ENCODE measurements at places on chromosomes 12 and 14.

DNA sequence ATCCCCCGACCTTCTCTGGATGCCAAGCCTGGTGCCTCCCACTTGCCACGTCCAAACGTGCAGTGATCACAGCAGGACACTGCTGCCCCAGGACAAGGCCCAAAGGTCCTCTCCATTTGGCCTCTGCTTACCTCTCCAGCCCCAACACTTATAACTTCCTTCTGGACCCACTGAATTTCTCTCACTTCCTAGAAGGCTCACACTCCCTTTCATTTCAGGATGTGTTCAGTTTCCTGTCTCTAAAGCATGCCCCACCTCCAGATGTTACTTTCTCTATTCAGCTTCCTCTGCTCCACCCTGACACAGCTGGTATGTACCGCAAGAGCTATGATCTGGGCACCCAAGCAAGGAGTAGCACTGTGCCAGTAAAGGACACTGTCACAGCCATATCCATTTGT is 33.0 kb downstream of the CDKL1 start:
- no peak for DNase-seq

GRCh38 chr12:115257791-115258190 is 573.8 kb upstream of the TBX3 start:
- DNase-seq: no peak

DNA sequence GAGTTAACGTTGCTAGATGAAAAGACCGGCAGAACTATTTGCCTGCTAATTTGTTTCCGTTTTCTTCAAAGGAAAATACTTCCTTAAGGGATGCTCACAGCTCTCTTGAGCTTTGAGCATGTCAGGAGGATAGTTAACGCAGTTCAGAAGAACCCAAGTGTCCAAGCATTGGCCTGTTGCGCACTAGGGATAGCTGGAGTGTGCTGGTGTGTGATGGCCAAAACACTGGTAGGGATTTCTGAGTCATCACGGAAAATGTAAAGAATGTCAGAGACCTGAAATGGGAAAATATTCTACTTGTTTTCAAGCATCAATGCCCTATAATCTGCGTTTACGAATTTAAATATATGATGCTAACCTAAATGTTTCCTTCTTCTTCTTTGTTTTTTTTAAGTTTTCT is 97.8 kb downstream of the VRK1 start:
- no peak for DNase-seq

DNA sequence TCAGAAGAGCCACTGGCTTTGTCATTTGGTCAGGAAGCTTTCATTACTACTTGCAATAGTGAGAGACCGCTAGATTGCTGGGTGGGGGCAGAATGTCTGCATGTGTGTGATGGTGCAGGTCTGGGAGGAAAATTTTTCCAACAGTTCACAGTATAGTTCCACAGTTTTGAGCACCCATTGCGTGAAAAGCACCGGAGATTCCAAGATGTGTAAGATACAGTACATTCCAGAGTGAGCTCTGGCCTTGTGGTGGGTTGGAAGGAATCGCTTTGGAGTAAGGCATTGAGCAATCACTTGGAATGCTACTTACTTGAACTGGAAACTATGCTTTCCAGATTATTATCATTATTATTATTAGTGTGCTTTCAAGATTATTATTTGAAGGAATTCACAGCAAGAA is 47.6 kb upstream of the FRMD6 start:
- no peak for DNase-seq

DNA sequence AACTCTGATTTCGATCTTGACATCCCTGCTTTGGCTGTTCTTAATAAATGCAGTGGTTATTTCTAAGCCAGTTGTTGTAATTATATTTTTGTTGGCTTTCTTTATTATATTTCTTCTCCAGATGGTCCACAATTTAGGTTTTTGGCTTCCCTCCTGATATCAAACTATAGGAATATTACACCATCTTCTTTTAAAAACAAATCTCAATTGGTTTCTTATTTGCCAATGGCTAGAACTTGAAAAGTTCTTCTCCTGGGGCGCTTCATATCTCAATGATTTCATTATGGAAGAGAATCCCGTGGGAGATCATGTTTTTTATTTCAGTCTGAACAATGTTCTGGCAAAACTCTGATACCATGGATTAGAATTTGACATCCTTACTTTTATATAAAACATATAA is 292.3 kb downstream of the FLRT2 start:
- DNase-seq: peak; percentile 43

GRCh38 chr14:92997343-92998061 is 74.6 kb downstream of the CHGA start:
- peak; percentile 79 for DNase-seq

DNA sequence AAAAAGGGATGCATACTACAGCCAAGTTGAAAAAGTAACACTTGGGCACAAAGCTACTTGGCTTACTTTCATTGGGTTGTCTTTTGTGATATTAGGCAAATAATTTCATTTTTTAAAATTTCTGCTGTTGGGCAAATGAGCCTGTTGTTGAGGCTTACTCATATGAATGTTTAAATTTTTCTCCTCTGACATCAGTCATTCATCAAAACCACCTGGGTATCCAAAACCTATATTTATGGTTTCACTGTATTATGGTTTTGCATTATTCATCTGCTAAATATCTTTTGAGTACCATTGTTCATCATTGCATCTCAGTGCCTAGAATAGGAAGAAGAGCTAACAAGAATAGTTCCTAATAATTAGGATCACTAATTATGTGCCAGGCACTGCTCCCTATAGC is 28.1 kb downstream of the DYRK2 start:
- no peak for DNase-seq

Measured in tongue (tissue), 3 donors.